Effector CD8-positive, alpha-beta T cell (primary cell): ENCODE measurements at places on chromosomes 6 and 20.

DNA sequence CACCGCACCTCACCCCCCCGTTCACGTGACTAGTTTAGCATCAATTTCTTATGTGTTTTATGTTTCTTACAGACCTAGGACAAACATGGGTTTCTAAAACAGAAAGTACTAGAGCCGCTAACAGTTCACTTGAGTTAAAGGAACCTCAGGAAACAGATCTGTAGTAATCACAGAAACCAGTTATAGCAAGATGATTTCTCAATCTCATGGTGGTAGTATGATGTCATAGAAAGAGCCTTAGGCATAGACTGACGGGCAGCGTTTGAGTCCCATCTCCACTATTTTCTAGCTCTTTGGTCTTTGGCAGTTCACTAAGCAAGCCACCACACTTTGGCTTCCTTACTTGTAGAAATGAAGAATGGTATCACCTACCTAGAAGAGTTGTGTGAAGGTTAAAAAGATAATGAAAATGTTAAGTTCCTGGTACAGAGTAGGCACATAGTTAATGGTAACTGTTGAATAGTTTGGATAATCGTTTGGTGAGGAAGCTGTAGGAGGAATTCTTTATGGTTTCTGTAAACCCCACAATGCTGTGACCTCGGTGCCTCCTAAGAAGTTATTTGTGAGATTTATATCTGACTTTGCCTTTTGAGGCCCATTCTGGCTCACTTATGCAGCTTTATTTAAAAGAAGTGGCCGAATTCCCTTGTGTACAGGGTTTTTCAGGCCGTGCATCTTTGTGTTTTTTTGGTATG is 21.3 kb downstream of the CTNNBL1 start:
- DNase-seq = no peak

DNA sequence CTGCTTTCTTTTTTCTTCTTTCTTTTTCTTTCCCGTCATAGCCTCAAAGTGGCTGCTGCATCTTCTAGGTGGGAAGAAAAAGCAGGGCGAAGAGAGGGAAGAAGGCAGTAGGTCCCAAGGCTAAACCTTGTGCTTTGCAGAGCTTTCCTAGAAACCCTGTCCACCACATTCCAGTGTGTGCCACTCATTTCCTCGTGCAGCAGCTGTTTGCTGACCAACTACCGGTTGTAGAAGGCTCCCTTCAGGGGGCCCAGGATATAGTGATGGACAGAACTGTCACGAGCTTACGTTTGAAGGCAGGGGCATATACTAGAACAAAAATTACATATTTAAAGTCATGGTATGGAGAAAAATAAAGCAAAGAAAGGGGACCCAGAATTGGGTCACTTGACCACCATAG is 103.0 kb downstream of the SASH1 start:
- no peak for DNase-seq

GRCh38 chr6:4021854-4022695 is 56.9 kb downstream of the FAM217A start:
- DNase-seq = no peak

- DNase-seq = no peak
Measured at GRCh38 chr20:58906894-58907293, 54.4 kb downstream of the GNAS start.

DNA sequence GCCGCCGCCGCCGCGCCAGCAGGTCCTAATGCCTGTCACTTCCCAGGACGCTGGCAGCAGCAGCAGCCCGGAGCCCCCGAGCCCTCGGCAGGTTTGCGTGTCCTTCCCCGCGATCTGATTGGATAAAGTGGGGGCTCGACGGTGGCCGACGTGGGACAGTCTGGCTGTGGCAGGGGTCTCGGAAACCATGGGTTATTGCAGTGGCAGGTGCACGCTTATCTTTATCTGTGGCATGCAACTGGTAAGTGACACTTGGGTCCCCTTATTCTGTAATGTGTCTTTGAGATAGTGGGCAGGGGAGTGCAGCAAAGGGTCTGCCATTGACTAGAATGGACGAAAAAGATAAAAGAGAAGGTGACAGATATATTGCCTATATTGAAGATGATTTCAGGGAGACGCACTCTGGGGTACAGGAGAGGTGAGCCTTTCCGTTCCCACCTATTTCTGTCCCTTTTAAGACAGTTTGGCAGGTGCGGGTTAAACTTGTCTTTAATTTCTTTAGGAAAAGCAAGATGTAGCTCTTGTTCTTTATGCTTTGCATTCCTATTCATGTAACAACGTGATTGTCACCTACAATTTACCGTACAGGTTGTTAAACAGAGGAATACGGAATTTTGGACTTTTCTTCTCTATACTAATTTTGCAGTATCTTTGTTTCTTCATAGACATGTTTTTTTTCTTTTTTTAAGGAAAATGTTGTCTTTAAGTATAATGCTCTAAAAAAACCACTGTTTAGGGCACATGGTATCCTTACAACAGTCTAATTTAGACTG is 535 bp downstream of the NKAIN2 start:
- no peak for DNase-seq

- DNase-seq = no peak
Measured at GRCh38 chr20:10777710-10778109, 103.9 kb upstream of the JAG1 start.

GRCh38 chr6:170184316-170184715 is 106.6 kb downstream of the DLL1 start:
- DNase-seq = no peak

DNA sequence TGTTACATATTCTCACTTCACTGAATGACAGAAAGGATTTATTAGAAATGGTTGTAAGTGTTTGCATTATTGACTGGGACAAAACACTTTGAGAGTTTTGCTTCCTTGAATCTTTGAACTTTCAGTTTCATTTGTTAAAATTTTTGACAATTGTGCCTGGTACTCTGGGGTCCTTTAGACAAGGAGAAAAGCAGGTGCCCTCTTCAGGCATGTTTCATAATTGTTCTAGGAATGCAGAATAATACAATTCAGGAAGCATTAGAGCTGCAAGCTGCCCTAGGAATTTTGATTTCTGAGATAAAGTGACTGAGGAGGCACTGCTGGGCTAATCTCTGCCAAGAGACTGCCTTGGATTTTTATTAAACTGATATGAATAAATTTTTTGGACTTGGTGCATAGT is 49.7 kb downstream of the TOP1 start:
- no peak for DNase-seq

DNA sequence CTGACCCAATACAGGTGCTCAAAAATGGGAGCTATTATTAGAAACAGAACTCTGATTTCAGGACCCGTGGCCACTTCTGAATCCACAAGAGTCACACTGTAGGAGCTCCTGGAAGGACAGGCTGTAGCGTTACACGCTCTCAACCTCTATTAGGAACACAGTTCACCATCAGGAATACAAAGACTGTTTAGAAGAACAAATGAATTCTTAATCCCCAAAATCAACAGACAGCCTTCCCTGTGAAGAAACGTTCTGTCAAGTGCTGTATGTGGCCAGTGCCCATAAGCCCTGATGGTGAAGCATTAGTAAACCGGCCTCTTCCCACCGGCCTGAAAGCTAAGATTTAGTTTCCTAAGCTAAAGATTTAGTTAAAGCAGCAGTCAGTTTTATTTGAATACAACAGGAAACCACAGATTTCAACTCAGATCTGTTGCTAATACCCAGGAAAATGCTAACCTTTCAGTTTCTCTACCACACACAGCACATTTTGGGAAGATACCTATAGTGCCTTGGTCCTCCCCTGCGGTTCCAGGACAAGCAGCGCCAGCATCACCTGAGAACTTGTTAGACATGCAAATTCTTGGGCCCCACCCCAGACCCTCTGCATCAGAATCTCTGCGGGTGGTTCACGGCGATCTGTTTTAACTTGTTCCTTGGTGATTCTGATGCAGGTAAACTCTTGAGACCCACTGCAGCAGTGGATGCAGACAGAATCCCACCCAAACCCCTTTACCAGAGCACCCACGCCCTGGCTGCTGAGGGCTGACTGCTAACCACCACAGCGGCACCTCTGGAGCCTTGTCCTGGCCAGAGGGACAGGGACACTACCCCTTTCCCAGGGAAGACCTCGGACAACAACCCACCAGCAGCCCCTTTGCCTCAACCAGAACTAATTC is 33.4 kb downstream of the MTRES1 start:
- DNase-seq = no peak
